Activated CD4-positive, alpha-beta memory T cell treated with anti-CD3 and anti-CD28 coated beads for 36 hours (primary cell): ENCODE measurements at places on chromosomes 5 and 9. TPM values are rescaled to one million over a fixed set of nuclear protein-coding genes. Genes with fewer than 3 reads are reported as not detected.
A peak's percentile ranks its signal among the peaks of the same experiment; 100 is the strongest.

The CCDC180 gene
- total RNA-seq: 2.3 TPM

DNA sequence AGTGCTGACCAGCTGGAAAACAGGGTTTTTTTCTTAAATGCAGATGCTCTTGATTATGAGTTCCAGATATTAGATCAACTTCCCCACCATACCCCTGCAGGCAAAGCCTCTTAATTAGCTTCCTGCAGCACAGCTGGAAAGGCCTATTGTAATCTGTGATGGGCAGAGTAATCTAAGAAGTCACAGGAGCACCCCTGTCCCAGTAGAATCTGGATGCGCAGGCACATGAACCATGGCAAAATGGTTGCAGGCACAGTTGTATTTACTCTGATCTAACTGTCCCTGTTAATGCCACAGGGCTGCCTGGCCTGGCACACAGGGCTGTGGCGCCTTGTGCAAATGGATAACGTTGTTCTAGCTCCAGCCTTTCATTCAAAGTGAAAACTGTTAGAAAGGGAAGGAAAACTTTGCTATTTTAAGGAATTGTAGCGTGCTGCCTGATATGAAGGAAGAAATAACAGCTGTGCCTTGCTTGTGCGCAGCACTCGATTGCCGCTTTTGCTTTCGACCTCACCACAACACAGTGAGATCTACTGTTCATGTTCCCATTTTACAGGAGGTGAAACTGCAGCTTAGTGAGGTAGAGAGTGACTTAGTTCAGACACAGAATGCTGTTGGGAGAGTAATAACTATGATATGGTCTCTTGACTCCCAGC is 2.3 kb downstream of the TGFBI start:
- DNase-seq: no peak

DNA sequence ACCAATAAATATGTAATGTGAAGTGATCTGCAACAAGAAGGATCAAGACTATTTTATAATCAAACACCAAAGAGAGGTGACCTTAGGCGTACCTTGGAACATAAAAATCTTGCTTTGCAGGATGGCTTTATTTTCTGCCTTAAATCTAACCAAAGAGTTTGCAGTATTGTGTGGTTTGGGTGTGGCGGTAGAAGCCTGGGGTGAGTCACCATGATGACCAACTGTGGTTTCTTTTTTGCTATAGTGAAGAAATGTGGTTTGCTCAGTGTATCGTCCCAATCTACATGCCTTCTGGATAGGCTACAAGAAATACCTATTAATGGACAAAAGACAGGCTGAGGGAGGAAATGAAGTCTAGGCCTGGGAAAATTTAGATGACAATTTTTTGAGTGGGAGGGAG is 5.1 kb upstream of the CAST start:
- peak; percentile 77 for DNase-seq

DNA sequence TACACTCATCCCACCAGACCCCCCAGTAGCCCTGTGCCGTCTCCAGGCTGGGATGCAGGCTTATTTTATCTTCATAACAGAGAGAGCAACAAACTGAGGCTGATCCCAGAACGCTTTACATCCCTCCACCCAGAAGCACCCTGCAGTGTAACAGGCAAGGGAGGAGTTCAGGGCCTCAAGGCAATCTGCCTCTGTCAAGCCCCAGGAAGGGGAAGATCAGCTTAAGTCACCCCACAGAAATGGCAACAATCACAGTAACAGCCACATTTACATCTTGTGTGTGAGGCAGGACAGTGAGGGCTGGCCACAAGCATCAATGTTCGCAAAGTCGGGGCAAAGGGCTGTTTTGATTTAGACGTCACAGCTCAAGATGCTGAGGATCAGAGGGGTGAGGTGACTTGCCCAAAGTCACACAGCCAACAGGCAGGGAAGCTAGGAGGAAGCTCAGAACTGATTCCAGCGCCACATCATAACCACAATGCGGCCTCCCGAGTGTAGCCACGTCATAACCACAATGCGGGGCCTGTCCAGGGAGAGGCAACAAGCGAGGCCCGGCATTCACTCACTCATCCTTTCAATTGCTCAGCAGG is 14.4 kb downstream of the STK10 start:
- peak; percentile 95 for DNase-seq

DNA sequence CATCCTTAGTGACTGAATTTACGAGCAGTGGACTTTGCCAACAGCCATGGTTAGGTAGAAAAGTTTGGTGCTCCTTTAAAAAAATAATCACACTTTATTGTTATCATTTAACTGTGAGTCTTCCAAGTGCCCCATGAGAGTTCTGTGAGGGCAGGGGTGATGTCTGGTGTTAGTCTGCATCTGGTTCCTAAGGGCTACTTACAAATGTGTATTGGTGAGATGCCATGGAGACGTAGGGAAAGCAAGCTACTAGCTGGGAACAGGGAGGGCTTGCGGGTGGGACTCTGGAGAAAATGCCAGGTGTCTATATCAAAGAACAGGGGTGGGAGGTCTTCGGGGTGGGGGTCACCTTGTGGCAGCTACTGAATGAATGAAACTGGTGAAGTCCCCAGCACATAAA is 47.1 kb upstream of the EBF1 start:
- DNase-seq: no peak

GRCh38 chr9:4620057-4620765 is 41.9 kb upstream of the PLPP6 start:
- DNase-seq: peak; percentile 52
